ENCODE measurements at places on chromosomes 7 and 10.

DNA sequence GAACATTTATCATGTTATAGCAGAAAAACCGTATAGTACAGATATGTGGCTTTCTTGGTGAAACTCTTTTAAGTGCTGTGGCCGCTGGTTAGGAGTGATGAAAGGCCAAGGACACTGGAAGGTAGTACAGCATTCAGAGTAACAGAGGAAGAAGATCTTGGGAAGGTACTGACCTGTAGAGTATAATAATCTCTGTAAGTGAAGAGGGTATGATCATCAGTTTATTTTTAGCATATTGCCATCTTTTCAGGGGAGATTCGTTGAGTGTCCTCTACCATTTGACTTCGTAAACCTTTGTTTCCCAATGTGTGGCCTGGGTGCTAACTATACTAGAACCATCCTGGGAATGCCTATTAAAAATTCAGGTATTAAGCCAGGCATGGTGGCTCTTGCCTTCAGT, 44.6 kb downstream of the WAC start:
- DNase-seq, result no peak

DNA sequence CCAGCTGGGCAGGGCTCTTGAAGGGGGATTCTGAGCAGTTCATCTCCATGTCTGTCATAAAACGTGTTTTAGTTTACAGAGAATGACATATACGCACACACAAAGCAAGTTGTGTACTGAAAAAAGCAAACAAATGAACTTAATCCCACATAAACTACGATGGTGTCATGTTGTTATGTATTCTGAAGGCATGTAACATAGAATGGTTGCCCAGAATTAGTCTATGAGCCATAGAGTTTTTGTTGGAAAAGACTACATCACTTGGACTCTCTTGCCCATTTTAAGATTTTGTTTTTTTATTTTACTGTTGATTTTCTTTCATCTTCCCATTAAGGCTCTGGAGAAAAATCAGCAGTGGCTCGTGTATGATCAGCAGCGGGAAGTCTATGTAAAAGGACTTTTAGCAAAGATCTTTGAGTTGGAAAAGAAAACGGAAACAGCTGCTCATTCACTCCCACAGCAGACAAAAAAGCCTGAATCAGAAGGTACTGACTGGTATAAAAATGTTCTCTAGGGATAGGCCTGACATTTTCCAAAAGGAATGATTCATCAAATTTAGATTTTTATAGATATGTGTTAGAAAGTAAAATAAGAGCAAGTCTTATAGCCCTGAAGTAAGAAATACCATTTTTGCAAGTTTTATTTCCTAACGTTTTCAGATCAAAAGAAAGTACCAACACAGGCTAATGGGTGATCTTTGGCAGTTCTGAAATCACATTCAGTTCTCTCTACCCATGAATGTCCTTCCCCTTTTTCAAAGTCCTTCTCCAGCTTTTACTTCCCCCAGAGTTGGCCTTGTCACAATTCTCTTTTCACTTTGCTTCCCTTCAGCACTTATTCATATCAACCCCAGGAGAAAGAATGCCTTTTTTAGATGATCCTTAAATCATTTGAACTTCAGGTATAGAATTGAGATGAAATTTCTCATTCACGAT, 18.9 kb downstream of the CEP55 start:
- DNase-seq, result no peak

DNA sequence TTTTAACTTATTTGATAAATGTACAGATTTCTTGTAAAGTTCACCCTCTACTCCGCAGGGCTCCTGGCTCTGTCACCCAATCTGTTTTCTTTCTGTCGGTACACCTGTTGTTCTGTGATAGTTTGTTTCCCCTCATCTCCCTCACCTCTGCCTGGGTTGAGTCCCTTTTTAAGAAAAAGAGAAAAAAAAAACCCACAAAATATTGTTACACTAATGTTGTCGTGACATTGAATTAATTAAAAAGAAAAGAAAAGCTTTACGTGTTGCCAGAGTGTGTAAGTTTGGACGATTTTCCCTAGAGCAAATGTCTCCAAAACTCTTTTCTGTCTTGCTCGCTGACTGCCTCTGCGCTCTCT, 3.4 kb downstream of the HMX3 start:
- no peak for DNase-seq

DNA sequence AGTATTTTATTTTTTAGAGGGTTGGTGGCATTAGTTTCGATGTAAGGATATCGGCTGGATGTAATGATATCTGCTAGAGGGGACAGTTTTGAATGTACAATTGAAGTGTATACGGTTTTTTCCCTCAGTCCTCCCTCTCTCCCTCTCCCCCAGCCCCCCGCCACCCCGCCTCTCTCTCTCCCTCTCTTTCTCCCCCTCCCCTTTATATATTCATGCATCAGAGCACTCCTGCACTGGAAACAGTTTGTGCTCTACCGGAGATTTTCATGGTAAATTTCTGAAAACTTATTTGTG, 1.6 kb downstream of the GLCCI1 start:
- no peak for DNase-seq

DNA sequence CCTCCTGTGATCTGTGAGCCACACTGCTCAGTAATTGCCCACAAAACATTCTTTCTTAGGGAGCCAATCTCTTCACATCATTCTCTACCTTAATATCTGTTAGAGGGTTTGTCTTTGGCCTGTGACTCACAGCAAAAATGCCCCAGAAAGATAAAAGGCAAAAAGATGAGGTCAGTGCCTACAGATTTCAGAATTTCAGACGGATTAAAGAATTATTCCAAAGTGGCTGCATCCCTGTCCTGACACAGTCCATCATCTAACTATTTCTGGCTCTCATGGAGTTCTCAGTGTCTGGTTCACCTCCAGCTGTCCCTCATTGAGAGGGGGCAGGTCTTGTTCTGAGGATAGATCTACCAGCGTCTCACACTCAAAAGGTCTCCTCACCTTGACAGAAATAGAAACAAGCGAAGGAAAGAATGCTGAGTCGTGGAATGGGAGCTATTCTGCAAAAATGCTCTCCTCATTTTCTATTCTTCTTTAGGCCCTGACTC, 138.5 kb upstream of the AOAH start:
- DNase-seq, result no peak

DNA sequence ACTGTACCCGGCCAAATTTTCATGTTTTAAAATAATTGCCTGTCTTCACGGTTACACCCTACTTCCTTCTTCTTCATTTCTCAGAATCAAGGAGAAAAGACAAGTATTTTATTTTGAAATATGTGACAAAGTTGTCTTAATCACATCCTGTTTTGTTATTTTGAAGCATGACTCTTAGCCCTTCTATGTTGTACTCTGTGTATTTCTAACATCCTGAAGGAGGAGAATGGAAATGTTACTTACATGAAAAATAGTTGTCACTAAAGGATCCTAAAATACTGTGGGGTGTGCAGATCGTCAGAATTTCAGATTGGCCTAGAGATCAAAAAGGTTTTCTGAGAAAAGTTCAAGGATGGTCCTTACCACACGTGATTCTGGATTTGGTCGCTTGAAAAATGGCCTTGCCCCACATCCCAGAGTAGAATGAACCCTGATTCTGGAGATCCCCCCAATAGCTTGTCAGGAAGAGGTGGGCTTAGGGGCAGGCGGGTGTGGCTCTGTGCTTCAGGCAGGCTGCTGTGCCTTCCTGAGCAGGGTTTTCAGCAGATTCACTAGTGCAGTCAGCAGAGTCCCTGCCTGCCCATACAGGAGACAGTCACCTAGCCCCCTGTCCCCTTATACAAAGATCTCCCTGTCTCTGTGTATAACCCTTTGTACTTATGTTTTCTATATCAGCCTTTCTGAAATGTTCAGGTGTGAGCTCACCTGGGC, 8.6 kb downstream of the UPP1 start:
- no peak for DNase-seq

DNA sequence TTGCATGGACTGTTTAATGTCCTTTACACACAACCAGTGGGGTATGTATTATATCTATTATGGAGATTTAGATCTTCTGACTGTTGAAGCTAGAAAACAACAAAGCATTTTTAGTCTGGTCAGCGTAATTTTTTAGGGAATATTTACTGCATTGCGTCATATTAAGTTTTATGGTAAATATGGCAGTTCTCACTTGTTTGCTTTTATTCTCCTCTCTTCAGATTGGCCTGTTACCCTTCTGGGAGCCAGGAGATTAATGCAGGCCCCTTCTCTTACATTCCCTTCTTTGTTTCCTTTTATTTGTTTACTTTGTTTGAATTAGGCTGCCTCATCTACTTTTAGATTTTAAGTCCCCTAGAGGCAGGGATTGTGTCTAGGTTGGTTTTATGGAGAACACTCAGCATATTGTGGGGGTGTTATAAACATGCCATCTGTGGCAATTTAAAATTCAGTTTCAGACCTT, 13.8 kb downstream of the UBE2D1 start:
- no peak for DNase-seq

DNA sequence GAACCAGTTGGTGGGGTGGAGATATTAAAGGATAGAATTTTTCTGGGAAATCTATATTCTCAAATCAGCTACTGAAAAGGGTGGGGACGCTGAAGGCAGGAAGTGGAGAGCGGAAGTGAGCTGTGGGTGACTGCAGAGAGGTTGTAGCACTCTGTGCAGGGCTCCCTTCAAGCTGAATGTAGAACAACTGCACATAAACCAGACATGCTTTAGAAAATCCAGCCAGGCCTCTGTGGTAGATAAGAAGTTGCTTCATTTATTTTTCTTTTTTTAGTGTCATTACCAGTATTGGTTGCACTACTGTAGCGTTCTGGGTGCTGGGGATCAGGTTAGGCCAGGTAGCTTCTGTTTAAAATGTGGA, 127.8 kb downstream of the CELF2 start:
- DNase-seq, result no peak

- no peak for DNase-seq
Measured at GRCh38 chr10:75623310-75624093, 192.1 kb downstream of the LRMDA start.

GRCh38 chr10:103576862-103577261, 83.4 kb downstream of the NEURL1 start:
- no peak for DNase-seq

DNA sequence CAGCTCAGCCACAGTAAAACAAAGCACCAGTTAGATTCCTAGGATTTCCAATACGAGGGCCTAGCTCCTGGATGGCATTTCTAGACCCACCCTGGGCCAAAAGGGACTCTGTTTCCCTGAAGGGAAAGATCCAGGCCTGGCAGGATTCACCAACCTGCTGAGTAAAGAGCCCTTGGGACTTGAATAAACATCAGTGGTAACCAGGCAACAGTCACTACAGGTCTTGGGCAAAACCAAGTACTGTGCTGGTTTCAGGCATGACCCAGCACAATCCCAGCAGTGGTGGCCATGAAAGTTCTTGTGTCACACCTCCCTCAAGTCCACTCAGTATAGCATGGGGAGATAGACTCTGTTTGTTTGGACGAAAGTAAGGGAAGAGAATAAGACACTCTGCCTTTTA, 31.0 kb upstream of the STARD3NL start:
- no peak for DNase-seq

- DNase-seq, result peak; percentile 5
Measured at GRCh38 chr7:82534684-82535083, 91.1 kb upstream of the CACNA2D1 start.

DNA sequence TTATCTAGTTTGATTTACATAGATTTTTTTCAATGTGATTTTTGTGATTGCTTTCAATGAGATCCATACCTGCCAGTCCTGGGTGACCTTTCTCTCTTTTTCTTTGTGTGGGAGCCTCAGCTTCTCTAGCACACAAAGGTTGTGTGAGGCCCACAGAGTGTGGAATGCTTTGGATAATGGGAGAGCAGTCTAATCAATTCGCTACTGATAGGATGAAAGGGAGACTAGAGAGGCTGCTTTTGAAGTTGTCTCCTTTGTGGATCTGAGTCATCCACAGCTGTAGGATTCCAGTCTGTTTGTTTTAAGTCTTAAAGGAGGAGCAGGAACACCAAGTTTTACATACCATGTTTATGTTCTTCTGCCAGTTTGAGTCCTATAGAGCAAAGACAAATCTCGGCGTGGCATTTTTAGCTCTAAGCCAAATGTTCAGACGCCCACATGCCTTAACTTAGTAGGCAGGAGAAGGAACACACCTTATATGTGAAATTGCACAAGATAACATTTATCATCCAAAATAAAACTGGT, 330.0 kb downstream of the ARL4A start:
- peak; percentile 23 for DNase-seq

GRCh38 chr10:13373644-13374043, 25.6 kb upstream of the SEPHS1 start:
- no peak for DNase-seq

- no peak for DNase-seq
Measured at GRCh38 chr10:89556600-89556999, 21.2 kb upstream of the SLC16A12 start.

DNA sequence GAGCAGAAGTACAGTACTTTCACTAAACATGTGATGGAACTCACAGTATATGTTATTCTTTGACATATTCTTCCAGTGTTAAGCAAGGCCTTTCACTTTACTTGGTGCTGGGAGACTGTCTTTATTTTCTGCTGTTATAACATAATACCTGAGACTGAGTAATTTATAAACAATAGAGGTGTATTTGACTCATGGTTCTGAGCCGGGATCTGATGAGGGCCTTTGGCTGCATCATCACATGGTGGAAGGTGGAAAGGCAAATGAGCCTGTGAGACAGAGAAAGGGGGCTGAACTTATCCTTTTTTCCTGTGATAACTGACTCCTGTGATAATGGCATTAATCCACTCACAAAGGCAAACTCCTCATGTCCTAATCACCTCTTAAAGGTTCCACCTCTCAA, 1.4 kb downstream of the SUPV3L1 start:
- DNase-seq, result no peak

DNA sequence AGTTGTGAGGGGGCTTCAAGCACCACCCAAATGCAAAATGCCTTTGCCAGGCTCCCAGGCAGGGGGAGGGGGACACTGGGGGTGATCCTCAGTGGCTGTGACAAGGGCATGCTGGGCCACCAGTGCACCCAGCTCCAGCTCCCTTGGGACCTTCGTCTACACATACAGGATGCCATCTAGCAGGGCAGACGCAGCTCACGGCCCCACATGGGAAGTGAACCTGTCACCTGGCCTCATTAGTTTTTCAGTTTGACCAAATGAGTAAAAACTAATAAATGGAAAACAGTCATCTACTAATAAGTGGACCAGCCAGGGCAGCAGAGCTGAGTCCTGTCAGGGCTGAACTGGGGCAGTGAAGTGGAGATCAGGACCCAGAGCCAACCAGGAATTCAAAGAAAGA, 50.2 kb downstream of the TLL2 start:
- DNase-seq, result no peak

DNA sequence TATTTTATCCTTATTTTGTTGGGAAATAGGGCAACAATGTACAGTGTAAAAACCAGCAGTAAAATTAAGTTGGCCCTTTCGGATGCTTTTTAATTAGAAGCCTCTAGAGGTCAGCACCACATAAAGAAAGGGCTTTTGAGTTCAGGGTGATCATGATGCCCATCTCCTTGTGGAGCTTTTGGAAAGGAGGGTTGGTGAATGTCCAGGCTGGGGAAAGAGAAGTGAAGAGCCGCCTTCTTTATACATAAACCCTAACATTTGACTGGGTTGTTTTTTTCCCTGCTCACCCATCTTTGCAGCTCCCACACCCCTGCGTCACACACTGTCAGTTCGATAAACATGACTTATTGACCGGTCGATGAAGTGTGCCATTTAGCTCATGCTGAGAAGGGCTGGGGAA, 29.8 kb downstream of the MTURN start:
- peak; percentile 59 for DNase-seq

Measured in HTR-8/SVneo (cell line).